ENCODE measurements at places on chromosomes 3 and 15.

- peak; percentile 98 for DNase-seq
These were observed 60.4 kb downstream of the SMAD3 start for GRCh38 chr15:67125589-67126502.

DNA sequence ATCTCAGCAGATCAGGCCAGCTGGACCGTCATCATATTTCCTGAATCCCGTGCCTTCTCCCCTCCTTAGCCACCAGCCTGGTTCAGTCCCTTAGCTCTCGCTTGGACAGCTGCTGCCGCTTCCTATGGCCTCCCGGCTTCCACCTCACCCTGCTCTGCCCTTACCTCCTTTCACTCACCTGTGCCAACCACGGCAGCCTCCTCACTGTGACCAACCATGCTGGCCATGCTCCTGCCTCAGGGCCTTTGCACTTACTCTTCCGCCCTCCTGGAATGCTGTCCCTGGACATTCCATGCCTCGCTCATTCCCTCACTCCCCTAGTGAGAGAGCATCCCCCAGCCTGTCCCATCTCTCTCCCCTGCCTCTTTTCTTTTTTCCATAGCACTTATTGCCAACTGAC lies 19.2 kb downstream of the GRIP2 start:
- no peak for DNase-seq

DNA sequence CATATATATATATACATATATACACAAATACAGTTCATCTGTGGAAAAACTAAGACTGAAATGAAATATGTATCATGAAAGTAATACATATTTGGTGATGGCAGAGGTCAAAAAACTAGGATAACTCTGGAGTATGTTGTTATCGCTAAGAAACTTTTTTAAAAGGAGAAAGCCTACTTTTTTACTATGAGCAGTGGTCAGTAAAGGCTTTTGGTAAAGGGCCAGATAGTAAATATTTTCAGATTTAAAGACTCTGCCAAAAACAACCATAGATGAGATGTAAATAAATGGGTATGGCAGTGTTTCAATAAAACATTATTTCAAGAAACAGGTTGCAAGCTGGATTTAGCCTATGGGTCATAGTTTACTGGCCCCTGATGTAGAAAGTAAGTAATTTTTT lies 93.8 kb upstream of the TGFBR2 start:
- DNase-seq = no peak

DNA sequence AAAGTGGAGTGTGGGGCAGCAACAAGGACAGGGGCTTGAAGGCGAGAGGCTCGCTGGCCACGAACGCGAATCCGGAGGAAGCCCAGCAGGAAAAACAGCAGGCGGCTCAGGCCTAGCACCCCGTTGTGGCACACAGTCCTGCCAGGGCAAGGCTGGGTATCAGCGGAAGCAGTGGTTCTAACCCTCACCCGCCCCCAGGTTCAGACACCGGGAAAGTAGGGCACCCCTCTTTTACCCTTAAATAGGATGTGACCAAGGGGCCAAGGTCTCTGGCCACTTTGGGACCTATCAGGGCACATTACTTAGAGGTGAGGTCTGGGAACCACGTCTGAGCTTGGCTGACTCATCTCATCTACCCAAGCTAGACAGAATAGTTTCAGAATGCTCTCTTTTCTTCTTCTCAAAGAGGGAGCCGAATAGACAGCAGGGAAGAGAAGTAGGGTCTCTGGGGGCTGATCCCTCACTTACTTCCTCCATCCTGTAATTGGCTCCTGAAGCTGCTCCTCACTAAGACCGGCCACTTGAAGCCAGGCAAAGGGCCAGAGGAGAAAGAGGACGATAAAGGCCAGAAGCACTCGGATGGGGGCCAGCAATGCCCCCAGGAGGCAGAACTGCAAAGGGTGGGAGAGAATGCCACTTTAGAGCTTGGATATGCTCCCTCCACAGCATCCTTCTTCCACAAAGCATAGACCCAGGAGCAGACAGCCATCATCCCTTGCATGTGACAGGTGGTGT lies 1.7 kb downstream of the LPCAT4 start:
- DNase-seq = no peak

DNA sequence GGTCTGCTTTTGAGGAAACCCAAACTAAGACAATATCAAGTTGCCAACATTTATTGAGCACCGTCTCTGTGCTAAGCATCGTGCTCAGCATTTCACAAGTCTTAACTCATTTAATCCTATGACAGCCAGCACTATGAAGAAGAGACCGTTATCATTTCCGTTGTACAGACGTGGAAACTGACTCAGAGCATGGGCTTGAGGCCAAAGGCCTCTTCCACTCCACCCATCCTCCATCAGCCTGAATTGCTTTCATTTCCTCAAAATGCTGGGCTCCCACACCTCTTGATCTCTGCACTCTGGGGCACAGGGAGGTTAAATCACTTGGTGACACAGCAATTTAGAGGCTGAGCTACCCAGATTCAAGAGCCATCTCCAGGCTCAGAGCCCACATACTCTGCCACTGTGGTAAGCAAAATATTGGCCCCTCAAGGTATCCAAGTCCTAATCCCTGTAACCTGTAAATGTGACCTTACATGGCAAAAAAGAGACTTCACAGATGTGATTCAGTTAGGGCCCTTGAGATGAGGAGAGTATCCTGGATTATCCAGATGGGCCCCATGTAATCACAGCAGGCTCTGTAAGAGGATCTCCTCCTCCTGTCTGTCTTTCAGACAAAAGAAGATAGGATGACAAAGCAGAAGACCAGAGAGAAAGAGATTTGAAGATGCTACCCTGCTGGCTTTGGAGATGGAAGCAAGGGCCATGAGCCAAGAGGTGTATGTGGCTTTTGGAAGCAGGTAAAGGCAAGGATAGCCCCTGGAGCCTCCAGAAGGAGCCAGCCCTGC lies 24.3 kb upstream of the FLNB start:
- DNase-seq = peak; percentile 77

DNA sequence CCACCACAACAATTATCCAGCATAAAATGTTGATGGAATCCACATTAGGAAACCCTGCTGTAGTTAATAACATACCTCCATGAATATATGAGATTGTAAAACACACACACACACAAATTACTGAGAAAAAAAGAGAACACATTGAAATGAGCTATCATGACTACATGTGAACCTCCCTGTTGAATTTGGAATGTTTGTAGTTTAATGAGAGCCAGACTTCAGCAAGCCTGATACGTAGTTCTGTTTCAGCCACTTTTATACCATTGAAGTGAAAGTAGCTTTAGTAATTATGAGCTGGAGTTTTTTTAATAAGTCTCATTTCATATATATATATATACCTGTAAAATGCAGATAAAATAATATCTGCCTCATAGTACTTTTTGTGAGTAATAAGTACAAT lies 1146.4 kb downstream of the NAALADL2 start:
- no peak for DNase-seq

DNA sequence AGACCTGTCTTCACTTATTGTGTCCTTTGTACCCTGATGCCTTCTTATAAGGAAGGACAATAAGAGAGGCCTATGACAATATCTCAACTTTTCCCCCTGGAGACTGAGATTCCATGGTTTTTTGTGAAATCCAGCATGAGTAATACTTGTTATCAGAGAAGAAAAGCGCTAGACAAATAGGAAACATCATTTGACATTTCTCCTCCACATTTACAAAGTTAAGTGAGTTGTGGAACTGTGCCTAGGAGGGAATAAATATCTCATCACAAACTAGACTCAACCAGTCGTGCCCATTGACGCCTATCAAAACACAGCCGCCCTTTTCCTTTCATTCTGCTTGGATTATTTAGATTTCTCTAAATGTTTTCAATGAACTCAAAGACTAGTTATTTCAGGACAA lies 253.1 kb downstream of the MECOM start:
- DNase-seq = no peak

DNA sequence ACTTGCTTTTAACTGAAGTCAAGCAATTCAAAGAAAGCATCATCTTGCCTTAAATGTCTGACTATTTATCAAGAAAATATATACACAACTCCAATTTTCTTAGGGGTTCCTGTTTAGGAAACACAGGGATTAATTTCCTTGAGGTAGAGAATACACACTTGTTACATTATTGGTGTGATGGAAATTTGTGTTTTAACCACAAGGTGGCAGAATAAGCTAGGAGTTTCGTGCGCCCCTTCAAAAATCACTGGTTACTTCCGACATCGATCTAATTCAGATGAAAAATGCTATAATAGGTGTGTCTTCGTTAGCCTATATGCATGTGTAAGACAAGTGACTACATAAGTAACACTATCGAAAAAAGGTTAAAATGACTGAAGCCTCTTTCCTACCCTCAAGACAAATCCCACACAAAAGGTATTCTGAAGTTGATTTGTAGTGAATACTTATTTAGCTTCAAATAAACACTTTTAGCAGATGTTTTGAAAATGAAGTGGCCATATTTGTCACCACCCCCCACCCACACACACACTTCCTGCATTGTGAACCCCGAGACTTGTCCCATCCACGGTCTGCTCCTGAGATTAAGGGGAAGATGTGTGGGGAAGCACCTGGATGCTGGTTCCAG lies 246.5 kb downstream of the ROBO1 start:
- peak; percentile 28 for DNase-seq

GRCh38 chr3:117628823-117629291 lies 919.3 kb downstream of the TUSC7 start:
- peak; percentile 93 for DNase-seq

- no peak for DNase-seq
These were observed 200.1 kb downstream of the KCNMB2 start for GRCh38 chr3:178736300-178736699.

DNA sequence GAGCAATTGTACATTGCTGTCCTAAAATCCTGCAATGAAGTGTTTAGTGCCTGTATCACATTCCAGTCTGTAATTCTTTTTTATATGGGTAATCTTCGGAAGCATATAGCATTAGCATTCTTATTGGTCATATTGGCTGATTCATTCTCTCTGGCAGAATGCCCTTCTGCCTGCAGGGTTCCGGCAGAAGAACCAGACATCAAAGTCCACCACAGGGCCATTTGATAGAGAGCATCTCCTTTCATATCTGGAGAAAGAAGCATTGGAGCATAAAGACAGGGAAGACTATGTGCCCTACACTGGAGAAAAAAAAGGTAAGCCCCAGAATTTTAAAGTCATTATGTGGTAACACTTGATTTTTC lies 39.6 kb downstream of the TMOD3 start:
- no peak for DNase-seq

DNA sequence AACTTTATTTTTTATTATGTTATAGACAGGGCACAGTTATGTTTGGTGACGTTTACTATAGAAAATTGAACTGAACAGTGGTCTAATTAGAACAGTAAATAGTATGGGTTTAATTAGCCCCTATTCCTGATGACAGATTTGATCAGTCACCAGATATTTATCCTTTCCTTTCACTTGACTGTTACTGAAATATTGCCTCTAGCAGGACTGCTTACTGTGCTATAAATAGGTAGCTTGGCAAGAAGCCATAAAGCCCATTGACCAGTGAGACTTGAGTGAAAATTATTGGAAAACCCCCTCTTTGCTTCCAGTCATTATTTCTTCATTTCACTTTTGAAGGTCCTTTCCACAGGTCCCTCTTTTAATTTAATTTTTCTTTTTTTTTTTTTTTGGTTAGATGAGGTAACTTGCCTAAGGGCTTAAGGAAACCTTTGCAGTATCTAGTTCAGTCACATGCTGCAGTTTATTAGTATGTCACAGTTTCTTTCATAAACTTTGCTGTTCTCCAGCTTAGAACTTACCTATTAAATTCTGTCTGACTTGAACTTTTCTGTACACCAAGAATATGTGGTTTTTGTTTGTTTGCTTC lies 115.6 kb downstream of the ADAMTSL3 start:
- DNase-seq = no peak

DNA sequence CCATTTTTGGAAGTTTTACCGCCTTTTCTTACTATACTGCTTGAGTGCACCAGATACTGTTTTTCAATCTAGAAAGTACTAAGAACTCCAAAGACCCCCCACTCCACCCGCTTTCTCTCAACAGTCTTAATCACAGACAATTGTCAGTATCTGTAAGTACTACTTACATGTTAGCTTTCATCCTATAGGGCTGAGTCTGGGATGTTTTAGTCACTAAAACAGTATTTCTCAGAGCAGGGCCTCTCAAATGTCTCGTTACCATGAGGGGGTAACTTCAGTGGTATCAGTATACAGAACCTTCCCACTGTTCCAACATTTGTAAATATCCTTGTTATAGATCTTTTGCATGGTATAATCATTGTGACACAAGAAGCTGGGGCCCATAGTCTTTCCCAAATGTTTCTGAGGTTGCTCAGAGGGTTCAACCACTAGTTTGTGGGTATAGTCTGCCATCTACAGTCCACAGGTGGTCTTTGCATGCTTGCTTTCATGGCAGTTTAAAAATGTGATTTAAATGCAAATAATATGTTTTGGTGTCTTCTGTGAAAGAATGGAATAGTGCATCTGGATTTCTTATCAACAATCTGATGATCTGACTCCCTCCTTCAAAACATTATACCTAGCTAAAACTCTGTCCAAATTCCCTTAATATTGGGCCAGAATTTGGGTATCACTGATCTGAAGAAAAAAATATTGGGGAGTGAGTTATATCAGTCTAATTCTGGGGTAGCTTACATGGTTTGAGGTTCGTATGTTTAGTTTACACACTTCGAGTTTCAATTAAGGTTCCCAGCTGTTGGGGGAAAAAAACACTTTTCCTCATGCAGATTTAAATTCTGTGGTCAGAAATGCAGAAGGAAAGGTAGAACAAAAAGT lies 18.0 kb upstream of the DNAJC13 start:
- DNase-seq = peak; percentile 43

- no peak for DNase-seq
These were observed 155.4 kb downstream of the GOLGA6L6 start for GRCh38 chr15:20386198-20386597.

Data from fibroblast of the conjunctiva (primary cell).